ENCODE measurements at places on chromosomes 5 and 9.

DNA sequence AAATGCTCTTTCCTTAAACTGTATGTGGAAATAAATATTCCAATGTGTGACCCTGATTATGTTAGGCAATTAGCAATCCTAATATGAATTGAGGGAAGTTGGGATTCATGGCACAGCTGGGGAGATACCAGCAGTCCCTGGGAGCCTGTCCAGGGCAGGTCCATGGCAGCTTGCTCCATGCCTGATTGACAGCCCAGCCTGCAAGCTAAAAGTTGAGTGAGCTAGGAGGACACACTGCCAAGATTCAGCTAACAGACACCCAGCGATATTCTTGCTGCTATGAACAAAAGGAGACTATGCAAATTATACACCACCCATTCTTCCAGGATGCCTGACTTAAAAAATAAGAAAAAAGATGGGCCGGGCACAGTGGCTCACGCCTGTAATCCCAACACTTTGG lies 6.2 kb downstream of the TGFBI start:
- DNase-seq = no peak

GRCh38 chr9:138101444-138102234 lies 224.1 kb downstream of the CACNA1B start:
- no peak for DNase-seq

DNA sequence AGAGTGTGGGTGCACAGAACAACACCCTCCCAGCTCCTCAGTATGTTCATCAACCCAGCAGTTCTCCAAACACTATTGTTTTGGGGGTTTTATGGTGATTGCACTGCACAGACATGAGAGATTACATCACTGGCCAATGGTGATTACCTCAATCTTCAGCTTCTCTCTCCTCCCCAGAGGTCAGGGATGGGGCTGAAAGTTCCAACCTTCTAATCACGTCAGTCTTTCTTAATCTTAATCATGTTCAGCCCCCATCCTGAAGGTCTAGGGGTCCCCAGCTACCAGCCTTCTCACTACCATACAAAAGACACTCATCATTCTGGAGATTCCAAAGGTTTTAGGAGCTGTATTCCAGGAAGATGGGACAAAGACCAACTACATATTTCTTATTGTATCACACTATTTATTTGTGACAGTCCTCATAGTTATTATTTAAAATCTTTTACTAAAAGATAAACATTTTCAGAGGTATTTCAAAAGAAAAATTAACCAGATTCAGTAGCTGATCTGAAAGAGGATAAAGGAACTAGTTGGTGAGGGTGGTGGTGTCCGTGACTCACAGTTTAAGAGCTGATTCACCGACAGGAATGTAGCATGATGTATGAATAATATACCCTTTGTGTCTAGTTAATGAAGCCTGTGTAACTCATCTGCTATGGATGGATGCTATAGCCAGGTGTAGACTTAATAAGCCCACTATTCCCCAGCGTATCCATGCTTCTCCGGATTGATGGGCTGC lies 35.6 kb downstream of the RASEF start:
- no peak for DNase-seq

- no peak for DNase-seq
These were observed 34.4 kb upstream of the SSBP2 start for GRCh38 chr5:81785322-81785721.

GRCh38 chr9:94086486-94087345 lies 2.5 kb downstream of the PTPDC1 start:
- no peak for DNase-seq

GRCh38 chr9:72149231-72149975 lies at the start of gene GDA:
Gene GDA, plus strand, starts transcription at chr9:72149440. Its CDS starts 120 bp downstream, at chr9:72149560.
- no peak for DNase-seq

GRCh38 chr9:133242241-133242640 lies 32.8 kb downstream of the ABO start:
- DNase-seq = no peak

DNA sequence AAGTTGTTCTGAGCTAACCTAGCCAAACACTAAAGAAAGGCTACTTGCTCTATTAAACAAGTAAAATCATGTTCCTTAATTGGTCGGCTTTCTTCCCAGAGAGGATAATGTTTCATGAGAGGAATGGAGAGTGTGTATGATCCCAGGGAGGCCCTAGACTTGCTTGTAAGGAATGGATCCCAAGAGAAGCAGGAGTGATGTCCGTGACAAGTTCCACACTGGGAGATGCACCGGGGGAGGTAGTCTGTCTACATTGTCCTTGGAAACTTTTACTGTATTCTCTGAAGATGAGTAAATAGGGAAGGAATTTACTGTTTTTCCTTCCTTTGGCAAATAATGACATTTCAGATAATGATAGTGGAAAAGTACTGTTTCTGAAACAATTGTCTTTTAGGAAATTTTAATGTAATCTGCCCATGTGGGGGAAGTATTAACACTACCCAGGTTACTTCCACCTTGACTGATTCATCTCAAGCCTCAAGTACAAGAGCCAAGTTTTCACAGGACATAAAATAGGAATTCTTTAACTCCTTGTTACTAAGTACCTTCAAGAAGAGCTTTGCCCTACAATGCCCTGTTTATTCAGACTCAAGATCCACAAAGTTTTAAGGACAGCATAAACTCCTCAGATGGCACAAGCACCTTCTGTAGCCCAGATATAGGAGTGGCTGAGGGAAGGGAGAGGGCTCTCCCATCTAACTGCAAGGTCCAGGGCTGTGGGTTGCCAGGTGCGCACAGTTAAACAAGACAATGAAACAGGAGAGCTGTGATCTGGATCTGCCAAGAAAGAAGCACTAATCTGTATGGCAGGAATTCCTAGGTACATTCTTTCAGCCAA lies 152.1 kb downstream of the GNA14 start:
- no peak for DNase-seq

DNA sequence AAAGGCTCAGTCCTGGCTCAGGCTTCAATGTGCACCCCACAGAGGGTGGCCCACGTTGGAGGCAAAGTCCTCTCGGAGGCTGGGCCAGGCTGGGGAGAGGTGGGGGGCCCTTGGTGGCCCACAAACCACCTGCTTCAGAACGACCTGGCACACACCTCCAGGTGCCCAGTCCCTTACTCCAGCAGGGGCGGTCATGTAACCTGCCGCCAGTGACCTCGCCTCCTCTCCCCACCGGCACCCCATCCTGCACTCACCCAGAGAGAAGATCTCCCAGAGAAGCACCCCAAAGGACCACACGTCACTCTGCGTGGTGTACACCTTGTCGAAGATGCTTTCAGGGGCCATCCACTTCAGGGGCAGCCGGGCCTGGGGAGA lies 22.5 kb upstream of the SCGB3A1 start:
- DNase-seq = no peak

DNA sequence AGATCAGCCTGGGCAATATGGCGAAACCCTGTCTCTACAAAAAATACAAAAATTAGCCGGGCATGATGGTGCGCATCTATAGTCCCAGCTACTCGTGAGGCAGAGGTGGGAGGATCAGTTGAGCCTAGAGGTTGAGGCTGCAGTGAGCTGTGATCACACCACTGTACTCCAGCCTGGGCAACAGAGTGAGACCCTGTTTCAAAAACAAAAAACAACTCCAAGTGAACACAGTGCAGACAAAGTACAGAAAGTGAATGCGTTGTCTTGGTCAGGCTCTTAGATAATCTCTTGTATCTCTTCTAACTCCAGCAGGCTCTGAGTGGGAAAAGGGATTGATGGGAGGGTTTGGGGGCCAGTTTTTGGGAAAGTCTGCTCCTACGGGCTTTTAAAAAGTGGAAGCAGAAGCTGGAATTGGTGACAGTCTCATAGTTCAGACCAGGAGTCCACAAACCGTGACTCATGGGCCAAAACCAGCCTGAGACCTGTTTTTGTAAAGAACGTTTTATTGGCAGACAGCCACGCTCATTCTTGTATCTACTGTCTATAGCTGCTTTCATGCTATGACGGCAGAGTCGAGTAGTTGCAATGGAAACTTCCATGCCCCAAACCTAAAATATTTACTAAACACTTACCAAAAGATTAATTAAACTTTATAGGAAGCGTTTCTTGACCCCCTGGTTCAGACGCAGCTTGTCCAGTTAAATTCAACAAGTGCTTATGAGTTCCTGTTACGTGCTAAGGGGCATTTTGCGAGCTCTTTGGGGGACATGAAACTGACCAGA lies 32.9 kb downstream of the NDST1 start:
- no peak for DNase-seq

GRCh38 chr5:89397096-89397495 lies 514.1 kb upstream of the MEF2C start:
- no peak for DNase-seq

GRCh38 chr9:89342948-89343347 lies 24.6 kb downstream of the SECISBP2 start:
- DNase-seq = no peak

- DNase-seq = no peak
These were observed 45.8 kb upstream of the RNF38 start for GRCh38 chr9:36445800-36446361.

DNA sequence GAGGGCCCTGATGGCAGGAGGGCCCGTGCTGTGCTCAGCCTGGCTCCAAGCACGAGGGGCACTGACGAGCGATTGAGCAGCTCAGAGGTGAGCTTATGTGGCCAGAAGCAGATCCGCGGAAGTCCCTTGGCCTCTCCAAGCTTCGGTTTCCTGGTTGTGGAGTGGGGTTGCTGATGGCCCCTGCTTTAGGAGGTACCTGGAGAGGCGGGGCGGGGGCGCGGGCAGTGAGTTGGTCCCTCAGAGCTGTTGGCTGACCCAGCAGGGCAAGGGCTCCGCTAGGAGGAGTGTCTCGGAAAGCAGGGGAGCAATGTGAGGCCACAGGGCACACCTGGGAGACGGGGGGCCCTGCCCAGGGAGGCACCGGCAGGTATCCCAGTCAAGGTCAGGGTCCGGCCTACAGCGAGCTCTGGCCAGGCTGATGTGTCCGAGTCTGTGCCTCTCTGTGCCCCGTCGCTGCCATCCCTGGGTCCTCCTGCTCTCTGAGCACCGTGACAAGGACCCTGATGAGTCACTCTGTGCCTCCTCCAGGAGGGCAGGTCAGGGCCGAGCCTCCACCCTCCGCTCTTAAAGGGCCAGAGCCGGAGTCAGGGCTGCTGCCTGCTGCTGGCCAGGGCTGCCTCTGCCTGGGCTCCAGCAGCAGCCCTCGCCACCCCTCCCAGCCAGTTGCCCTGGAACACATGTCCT lies 14.8 kb downstream of the NCS1 start:
- no peak for DNase-seq

GRCh38 chr5:161400583-161400982 lies 145.9 kb downstream of the GABRB2 start:
- DNase-seq = no peak

DNA sequence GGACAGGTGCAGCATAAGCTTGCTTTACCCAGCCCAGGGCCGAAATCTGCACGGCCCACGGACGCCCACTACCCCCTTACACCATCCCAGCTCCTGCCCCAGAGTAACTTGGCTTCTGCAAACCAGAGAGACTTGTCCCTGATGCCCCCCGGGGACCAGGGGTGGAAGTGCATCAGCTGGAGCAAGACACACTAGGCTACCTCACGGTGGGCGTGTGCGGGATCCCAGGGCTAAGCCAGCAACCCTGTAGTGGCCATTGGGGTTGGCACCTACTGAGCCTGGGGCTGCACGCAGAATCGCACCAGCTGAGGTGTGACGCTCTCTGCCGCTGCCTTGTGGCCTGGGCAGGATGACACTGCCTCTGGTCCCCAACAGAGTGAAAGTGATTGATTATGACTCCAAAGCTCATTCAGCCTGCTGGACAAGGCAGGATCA lies 6.1 kb upstream of the ZNF79 start:
- no peak for DNase-seq

DNA sequence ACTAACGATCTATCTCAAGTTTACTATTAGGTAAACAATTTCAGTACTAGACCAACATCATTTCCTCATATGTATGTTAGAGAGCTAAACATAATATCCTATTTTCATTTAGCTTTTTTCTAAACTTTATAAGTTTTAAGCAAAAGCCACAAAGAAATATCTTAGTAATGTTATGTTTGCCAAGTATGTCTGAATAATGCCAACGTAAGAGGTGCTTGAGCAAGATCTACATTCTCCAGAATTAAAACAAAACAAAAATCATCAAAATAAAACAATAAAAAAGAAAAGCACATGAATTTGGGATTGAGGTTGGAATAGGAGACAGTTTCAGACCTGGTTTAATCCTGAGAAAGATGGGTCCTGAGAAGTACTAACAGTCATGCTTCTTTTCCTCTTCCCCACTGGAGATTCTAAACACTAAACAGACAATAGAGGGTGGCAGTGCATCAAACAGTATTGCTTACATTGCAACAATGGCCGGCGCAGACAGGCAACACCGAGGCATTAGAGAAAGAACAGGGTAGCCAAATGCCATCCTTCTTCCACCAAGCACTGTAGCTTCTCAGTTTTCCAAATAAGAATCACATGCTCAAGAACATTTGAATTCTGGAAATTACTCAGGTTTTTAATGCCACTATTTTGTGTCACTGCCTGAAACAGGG lies 33.6 kb downstream of the CSNK1A1 start:
- no peak for DNase-seq

GRCh38 chr9:112731971-112732370 lies 14.1 kb upstream of the INIP start:
- no peak for DNase-seq

- DNase-seq = no peak
These were observed 492.7 kb upstream of the CLINT1 start for GRCh38 chr5:158351485-158352125.

GRCh38 chr5:154727361-154727760 lies 27.8 kb upstream of the LARP1 start:
- no peak for DNase-seq

DNA sequence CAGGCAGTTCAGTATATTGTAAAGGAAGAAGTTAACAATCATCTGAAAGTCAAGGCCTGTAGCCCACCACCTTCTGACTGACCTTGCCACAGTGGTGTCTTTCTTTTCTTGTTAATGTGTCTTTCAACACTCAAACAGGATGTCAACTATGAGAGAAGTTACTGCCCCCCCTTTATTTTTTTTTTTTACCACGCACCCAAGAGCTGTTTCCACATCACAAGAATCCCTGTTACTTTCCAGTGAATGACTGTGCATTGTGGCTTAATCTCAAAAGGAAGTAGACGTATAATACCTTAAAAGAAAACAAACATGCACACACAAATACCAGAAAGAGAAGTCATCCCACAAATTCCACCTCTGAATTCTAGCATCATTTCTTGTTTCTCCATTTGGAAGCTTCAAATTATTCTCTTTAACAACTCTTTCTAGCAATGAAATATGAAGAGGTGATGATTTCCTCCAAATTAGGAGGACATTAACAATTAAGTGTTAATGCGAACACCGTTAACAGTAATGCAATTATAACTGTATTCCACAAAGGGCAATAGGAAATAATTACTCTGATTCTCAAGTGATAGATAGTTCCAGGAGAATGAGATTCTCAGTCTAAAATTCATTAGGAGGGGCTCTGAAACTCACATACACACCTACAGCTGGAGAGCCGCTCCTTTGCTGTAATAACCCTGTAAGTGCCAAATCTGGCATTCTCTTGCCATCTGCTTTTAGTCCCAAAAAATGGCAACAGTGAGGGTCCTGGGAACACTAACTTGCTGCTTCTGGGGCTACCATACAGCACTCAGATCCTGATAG lies 201.0 kb downstream of the EFNA5 start:
- DNase-seq = no peak
